NCI-H2227 treated with DMSO at 0.1 percent for 48 hours (cell line): ENCODE measurements at places on chromosomes 16 and 17.

DNA sequence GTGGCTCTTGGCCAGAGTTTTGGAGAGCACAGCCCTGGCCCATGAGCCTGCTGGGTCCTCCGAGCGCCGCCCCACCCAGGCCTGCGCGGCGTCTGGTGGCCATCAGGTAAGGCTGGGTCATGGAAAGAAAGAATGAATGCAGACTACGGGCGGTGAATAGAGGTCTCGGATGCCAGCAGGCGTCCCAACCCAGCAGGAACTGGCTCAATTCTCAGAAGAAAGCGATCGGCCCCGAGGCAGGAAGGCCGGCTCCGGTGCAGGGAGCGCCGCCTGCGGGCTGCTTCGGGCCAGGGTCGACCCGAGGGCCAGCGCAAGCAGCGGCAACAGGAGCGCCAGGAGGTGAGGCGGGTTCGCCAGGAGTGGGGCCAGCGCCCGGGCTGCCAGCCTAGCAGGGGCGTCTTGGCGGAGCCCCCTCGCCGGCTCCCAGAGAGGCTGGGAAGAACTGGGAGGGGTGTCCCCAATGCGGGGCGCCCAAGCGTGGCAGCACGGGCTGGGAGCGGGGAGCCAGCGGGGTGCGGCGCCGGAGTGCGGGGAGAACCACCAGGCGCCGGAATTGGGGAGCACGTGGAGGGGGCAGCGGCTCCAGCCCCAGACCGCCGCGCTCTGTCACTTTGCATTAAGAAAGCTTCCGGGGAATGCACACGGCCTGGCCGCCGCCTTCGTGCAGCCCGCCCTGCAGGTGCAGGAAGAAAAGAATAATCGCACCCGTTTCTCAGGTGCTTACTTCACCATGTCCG is 7.1 kb upstream of the TMC5 start:
- no peak for DNase-seq

DNA sequence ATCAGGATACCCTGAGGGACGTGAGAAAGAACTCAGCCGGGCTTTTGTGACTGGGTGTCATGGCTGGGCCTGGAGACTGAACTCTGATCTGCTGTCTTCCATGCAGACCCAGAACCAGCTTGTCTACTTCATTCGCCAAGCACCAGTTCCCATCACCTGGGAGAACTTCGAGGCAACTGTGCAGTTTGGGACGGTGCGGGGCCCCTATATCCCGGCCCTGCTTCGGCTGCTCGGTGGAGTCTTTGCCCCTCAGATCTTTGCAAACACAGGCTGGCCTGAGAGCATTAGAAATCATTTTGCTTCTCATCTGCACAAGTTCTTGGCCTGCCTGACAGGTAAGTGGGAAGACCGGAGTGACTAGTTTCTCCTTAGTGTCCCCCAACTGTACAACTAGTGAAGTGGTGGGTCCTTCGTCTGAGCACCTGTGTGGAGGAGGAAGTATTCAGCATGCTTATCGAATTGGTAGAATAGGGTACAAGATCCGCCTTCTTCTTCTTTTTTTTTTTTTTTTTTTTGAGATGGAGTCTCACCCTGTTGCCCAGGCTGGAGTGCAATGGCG is 15.5 kb downstream of the DNAH2 start:
- no peak for DNase-seq

DNA sequence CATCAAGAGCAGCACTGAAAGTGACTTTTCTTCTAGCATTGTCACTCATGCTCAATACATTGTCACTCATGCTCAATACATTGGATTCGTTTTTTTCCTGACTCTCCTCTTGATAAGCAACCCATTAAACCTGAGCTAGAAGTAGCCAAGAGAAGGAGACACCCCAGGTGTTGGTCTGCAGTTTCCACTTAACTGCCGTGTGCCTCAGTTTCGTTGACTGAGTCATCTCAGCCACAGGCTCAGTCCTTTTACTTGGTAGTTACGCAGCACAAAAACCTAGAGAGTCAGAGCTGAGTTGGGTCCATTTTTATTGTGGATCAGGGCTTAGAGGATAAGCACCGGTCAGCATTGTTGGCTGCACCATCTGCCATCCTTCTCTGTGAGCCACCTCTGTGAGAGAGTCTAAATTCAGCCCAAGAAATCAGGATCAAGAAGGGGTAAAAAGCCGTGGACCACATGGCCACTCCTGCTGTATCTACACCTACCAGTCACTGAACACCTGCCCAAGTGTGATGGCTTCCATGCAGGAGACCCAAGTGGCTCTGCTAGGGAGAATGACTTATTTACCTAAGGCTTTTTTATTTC is 11.3 kb downstream of the GINS2 start:
- DNase-seq: no peak

GRCh38 chr16:84631886-84632285 is 14.0 kb upstream of the COTL1 start:
- no peak for DNase-seq

DNA sequence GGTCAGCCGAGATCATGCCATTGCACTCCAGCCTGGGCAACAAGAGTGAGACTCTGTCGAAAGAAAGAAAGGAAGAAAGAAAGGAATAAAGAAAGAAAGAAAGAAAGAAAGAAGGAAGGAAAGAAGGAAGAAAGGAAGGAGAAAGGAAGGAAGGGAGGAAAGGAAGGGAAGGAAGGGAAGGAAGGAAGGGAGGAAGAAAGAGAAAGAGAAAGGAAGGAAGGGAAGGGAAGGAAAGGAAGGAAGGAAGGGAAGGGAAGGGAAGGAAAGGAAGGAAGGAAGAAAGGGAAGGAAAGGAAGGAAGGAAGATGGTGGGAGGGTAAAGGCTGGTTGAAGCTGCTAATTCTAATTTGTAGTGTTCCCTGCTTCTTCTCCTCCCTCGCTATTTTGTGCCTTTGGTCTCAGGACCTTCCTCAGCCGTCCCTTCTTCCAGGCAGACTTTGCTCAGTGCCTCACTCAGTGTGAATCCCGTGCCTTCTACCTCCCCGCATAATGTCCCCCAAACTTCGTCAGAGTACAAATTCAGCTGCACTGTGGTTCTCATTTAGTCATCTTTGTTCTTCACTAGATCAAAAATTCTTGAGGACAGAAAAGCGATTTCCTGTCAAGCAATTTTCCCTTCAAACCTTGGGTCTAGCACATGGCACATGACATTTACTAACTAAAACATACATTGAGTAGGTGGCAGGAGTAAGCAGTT is 31.1 kb upstream of the PAFAH1B1 start:
- DNase-seq: no peak

DNA sequence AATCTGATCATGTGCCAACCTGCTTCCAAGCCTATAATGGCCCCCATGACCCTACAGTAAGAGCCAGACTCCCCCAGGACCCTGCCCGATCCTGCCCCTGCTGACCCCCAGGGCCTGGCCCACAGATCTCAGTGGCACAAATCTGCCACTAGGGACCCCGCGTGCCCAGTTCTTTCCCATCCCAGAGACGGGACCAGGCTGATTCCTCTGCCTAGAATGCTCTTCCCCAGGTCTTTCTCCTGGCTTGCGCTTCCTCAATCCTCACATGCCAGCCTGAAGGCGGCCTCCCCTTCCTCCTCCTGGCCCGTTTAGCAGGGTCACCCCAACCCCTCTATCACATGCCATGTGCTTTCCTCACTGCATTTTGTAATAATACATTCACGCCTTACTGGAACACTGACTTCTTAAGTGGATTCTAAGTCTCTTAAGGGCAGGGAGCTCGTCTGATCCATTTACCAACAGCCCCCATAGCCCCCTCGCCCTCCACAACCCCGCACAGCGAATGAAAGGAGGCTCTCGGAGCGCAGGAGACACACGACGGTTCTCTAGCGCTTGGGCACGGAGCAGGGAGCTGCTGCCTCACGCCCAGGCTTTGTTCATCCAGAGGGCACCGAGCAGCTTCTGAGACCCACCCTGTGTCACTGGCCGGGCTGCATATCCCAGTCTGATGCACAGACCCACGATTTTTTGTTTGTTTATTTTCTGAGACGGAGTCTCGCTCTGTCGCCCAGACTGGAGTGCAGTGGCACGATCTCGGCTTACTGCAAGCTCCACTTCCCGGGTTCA is 1.2 kb downstream of the TRIM65 start:
- DNase-seq: no peak

DNA sequence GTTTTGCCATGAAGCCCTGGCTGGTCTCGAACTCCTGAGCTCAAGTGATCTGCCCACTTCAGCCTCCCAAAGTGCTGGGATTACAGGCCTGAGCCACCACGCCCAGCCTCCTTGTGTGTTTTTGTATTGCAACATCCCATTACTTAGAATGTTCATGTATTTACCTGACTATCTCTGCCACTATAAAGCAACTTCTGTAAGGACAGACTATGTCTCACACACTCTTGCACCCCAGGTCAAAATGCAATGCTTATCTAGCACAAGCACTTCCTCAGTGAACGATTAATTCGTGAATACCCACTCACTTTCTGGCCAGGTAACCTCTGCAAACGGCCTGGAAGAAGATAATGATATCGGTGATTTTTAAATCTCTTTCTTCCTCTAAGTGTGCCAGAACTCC is 82.6 kb downstream of the NDEL1 start:
- DNase-seq: no peak

GRCh38 chr17:1731194-1731506 is 6.6 kb downstream of the WDR81 start:
- DNase-seq: no peak

- no peak for DNase-seq
Measured at GRCh38 chr16:83356266-83356665, 451.5 kb upstream of the HSBP1 start.

- no peak for DNase-seq
Measured at GRCh38 chr16:85049706-85050305, 22.2 kb downstream of the KIAA0513 start.

DNA sequence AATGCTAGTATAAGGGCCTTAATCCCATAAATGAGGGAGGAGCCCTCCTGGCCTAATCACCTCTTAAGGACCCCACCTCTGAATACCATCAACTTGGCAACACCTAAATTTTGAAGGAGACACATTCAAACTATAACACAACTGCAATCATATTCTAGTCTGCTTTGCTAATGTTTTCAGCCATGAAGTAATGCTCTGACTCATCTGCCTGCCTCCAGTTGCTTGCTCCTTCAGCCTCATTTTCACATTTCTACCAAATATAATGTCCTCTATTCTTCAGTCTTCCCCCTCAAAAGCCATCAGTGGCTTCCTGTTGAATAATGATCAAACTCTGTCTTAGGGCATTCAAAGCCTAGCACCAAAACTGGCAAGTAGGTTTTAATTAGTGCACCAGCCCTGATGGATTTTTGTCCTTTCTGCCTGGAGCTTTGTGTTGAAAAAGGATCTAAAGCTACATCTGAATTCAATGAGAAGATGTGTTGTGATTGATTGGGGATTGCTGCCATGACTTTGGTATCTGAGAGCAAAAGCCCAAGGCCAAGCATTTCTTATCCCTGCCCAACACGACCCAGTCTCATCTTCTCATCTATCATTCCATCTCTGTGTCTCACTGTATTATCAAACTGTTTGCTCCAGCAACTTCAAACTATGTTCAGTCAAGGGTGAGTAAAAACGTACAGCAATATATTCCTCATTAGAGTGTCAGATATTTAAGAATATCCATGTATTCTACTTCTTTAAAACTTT is 140.8 kb upstream of the ELAC2 start:
- no peak for DNase-seq

- no peak for DNase-seq
Measured at GRCh38 chr17:30379303-30379902, 676 bp downstream of the CPD start.

DNA sequence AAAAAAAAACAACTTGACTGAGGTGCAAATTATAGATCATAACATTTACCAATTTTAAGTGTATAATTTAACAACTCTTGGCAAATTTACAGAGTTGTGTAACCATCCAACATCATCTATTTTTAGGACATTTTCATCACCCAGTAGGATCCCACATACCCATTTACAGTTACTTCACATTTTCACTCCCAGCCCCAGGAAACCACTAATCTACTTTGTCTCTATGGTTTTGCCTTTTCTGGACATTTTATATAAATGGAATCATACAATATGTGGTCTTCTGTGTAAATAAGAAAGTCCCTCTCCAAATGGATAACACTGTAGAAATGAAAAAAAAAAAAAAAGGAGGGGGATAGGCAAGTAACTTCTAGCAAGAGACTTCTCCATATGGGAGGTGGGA is 26.1 kb upstream of the XYLT1 start:
- DNase-seq: no peak

DNA sequence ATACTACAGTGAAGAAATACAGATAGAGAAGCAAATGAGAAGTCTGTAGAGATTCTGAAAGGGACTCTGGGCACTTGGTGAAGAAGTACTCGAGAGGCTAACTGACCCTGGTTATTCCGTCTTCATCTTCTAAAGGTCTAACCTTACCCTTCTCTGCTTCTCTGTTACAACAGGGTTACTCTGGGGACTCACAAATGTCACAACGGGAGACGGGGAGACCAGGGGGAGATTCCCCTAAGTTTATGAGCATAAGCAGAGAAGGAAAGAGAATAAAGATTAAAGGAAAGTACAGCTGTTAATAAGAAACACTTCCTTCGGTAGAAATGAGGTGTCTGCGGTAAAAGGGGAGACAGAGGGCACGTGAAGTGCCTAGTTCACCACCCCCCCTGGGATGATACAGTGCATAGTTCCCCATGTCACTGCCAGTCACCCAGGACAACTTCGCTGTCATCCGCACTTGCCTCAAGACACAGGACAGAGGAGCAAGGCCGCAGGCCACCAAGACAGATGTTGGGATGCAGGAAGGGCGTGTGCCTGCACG is 75.2 kb upstream of the TRAP1 start:
- no peak for DNase-seq

DNA sequence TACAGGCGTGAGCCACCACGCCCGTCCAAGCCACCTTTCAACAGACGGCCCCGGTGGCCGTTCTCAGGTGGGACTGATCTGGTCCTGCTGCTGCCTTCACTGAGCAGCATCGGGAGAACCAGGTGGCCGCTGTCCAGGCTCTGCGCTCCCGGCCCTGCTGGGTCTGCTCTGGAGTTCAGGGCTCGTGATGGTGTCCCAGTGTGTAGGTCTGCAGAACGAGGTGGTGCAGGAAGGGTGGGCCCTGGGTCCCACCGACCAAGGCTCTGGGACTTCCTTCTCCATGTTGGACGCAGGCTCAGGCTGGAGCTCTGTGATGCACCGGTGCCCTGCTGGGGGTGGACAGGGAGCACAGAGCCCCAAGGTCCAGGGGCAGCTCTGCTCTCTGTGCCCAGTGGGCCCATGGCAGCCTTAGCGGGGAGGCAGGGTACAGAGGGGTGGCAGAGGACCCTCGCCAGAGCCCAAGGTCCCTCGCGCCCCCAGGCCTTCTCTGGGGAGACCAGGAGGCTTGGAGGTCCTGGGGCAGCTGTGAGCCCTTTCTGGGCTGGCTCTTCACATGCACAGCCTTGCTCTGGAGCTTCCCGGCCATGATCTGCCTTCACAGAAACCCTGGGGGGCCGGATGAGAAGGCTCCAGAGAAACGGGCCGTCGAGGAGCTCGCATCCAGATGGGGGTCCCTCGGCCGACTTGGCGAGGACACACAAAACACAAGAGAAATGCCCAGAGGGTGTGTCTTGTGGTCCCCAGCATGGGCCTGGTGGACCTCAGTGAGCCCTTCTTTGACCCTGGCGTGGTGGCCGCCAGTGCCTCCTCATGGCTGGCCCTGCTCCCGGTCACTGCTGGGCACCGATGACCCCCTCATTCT is 26.9 kb upstream of the BAHCC1 start:
- DNase-seq: no peak

GRCh38 chr16:27685807-27686206 is 135.9 kb downstream of the KATNIP start:
- DNase-seq: no peak
